ENCODE measurements at places on chromosomes 2 and 18.

DNA sequence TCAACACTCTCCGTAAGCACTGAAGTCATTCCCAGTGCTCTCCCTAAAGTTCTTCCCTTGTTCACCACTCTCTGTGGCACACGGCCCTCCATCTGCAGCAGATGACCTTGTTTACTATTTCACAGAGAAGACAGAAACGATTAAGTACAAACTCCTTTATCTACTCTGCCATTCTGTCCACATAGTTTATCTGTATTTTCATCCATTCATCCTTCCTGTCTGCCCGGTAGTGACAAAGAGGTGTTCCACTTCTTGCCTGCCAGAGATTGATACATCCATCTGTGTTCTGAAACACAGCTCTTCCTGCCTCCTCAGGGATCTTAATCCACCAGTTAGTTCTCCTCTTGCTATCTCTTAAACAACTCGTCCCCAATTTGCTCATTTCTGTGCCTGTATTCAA is 77.9 kb upstream of the CD226 start:
- no peak for DNase-seq

- no peak for DNase-seq
These were observed 94.7 kb downstream of the MAP4K4 start for GRCh38 chr2:101792208-101792607.

DNA sequence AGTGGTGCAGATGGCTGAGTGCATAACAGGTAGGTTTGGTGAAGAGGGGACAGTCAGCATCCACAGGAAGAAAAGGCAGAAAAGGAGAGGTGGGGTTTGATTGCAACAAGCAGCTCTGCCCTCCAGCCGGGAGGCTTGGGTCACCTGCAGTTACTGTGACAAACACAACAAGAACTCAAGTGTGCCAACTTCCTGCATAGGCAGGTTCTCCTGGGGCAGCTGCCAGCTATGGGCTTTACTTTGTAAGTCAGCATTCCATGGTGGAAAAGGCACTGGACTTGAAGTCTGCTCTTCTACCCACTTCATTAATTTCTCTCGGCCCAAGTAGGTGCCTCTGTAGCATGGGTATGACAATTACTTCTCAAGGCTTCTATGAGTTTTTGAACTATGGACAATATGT is 98.9 kb downstream of the MYT1L start:
- no peak for DNase-seq

- DNase-seq: no peak
These were observed 610.2 kb upstream of the SYT4 start for GRCh38 chr18:43887491-43887890.

DNA sequence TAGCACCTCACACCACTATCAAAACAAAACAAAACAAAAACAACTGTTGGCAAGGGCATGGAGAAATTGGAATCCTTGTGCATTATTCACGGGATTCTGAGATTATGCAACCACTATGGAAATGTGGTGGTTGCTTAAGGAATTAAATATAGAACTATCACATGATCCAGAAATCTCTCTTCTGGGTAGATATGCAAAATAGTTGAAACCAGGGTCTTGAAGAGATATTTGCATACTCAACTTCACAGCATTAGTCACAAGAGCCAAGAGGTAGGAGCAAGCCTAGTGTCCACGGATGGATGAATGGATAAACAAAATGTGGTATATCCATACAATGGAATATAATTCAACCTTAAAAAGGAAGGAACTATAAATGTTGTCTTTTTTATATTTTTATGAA is 7.0 kb downstream of the TMEM131 start:
- DNase-seq: no peak

DNA sequence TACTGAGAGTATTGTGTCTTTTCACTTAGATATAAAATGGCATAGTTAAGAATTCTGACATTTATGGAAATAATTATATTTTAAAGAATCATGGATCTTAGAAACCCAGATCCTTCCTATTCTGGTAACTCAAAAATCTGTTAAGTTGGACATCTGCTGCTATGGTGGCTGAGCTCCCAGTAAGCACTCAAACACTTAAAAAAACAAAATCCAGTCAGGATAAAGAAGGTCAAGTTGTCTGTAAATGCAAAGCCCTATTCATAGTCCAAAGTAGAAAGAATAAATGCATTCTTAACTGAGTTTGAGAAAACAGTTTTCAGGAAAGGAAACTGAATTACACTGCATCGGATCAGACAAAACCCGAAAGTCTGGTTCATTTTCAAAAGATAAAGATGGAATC is 35.6 kb downstream of the EIF2AK3 start:
- no peak for DNase-seq

GRCh38 chr2:11160731-11161455 is 5.6 kb downstream of the SLC66A3 start:
- no peak for DNase-seq

DNA sequence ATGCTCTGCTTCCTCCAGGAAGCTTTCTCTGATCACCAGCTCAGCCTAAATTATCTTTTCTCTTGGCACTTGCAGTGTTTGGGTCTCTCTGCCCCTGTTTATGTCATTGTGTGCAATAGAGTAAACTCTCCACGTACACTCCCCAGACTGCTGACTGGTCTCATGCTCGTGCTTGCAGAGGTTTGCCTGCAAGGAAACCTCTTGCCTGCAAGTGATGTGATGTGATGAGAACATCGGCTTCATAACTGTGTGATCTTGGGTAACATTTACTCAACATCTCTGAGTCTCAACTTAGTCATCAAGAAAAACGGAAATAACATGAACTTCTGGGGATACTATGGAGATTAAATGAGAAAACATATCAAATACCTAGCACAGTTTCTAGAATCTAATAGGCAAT is 92.3 kb downstream of the BIN1 start:
- DNase-seq: no peak

GRCh38 chr2:54348646-54349045 is 92.6 kb upstream of the TSPYL6 start:
- no peak for DNase-seq

GRCh38 chr2:134662751-134663150 is 56.0 kb downstream of the TMEM163 start:
- DNase-seq: no peak

DNA sequence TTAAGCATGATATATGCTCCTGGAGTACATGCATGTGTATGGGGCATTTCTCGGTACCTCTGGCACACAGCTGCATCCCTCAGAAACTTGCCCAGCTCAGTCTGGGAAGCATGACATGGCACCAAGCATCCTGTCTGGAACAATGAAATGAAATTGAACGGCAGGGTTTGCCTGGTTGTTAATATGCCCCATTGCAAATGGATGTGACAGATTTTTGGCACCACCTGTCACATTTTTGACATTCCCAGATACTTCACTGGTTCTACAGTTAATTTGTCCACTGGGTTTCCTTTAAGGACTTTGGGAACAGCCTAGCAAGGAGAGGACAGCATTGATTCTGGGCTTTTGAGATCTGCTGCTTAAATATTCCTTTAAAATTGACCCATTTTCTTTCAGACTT is 305.8 kb downstream of the TSN start:
- no peak for DNase-seq

- DNase-seq: no peak
These were observed 6.2 kb downstream of the ZBTB7C start for GRCh38 chr18:48402953-48403352.

DNA sequence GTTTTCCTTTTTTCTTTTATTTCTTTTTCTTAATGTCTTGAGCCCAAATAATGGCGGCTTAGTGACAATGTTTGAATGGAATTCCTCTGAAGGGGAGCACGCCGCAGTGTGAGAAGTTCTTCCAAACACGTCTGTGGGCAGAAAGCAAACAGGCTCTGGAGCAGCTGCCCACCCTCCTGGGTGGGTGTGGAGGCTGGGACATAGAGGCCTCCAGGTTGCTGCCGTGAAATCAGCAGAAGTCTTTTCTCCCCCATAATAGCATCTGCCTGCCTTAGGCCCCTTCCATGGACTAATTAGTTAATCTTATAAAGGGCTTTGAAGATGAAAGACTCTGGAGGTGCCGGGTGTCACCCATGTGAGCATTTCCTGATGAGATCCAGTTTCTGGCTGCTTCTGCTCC is 213.9 kb downstream of the SH3RF3 start:
- no peak for DNase-seq

DNA sequence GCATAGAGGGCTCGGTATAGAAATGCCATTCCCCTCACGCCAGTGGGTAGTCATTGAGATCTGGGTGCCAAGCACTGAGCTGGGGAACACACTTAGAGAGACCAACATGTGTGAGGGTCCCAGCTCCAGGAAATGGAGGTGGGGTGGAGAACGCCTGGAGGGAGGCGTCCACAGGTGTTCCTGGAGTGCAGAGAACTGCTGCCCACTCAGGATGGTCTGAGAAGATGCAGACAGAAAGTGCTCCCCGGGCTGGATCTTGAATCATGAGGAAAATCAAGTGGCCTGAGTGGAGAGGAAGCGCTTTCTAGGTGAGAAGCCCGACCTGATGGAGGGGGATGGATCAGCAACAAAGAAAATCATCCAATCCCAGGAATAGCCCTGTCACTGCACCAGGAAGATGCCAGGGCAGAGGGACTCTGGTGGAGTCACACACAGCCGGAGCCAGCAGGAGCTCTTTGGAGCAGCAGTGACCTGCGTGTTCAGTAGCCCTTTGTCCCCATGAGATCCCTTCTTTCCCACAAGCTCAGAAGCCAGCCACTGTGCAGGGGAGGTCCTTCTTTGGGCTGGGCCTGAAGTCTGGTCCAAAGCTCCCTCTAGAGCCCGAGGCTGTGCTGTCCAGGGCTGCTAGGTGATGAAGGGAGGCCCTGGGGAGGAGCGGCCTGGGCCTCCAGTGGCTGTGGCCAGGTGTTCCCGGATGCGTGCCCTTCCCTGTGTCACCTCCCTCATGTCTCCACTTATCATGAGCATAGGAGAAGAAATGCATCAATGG is 112.3 kb downstream of the RNF144A start:
- no peak for DNase-seq

DNA sequence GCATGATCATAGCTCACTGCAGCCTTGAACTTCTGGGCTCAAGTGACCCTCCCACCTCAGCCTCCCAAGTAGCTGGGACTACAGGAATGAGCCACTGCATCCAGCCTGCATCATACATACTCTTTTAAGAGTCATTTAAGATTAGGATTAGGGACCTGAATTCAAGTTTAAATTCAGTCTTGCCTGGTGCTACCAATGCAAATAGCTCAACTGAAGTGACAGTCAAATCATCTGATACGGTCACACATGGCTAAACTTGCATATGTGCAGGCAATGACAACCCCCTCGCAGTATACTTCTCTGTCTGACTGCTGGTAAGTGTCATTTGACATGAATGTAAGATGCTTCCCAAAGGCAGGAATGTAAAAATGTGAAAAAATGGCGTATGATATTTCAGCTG is 31.8 kb upstream of the TMEM131 start:
- DNase-seq: no peak

- no peak for DNase-seq
These were observed 402.8 kb upstream of the UBE2E3 start for GRCh38 chr2:180577567-180577966.

- DNase-seq: no peak
These were observed 89.3 kb upstream of the OTOS start for GRCh38 chr2:240229603-240230235.

GRCh38 chr2:211793690-211794089 is 744.9 kb downstream of the ERBB4 start:
- no peak for DNase-seq

DNA sequence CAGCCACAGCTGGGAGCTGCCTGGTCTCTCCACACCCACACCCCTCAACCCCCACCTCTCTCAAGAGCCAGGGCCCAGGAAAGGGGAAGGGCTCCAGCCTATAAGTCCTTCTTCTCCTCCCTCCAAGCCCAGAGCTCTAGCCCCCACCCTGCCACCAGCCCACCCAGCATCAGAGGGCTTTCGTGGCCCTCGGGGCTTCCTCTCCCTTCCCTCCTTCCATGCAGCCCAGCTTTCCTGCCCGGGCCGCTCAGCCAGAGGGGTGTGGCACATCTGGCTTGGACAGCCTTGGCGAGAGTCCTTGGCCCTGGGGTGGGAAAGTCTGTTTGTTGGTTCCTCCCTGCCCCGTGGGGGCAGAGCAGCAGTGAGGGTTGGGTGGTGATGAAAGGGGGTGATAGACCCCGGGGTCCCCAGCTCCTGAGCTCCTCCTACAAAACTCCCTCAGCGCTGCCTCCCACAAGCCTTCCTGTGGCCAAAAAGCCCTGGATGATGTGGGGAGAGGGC is 7.0 kb downstream of the TNS1 start:
- DNase-seq: no peak

GRCh38 chr18:70059684-70060083 is 112.0 kb upstream of the CD226 start:
- peak; percentile 9 for DNase-seq

DNA sequence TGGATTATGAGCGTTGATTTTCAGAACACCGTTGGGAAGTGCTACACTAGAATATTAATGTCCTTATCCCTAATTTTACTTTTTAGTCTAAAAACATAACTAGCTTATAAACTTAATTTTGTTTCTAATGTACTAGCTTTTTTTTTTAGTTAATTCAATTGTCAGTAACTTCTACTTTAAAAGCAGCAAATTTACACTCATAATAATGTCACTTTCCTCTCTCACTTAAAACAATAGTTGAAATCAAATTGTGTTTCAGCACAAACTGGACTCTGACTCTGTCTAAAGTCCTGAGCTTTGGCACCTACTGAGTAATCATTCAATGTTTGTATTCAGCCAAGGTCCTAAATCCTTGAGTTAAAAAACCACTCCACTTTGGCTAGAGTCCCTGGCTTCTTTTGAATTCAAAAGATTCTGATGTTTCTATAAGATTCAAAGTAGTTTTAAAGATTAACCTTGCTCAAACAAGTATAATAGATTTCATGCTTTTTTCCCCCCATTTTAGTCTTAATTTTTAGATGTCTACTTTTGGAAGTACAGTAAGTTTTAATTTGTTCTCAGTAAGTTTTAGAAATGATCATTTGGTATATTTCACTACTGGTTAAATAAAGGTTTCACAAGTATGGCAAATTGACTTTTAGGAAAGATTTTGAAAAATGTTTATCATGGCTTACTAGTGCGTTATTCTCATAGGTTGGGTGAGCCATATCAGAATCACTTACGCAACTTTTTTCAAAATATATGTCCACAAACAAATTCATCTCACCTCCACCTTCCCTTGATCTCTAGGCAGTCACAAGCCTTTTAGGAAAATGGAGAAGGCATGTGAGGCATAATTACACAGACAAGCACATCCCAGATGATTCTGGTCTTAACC is 23.4 kb downstream of the CCNYL1 start:
- no peak for DNase-seq

DNA sequence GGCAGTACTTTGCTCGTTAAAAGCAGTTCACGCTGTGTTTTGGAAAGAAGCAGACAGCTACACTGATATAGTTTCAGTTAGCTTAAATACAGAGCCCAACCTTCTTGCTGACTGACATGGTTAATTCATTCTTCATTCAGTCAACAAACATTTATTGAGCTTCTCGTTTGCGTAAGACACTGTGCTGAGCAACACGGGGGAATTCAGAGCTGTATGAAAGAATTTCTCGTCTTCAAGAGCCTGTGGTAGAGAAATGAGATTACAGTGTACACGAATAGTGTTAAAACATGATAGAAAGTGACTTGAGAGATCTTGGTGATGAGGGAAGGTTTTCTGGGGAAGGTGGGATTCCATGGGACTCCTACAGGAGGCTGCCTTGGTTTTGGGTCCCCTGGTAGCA is 44.7 kb downstream of the ADAM23 start:
- no peak for DNase-seq

Data from hematopoietic multipotent progenitor cell treated with erythropoietin and hydrocortisone succinate and interleukin-3 and kit ligand, for 17 days (in vitro differentiated cells).